ENCODE measurements at places on chromosomes 1 and 21.

DNA sequence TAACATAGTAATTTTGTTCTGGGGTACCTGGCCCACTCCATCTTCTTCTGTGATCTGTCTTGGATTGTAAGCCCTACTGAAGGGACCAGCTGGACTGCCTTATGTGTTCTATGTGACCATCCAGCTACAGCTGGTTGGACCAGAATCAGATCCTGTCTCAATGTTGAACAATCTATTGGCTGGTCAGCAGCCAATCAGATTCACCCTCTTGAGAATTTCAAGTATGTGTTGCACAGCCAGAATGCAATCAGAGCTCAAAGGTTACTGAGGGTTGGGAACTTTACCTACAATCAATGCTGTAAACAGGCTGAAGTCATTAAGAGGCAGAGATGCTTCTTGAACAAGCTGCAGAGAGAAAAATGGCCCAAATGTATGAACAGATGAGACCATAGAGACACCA lies 61.9 kb downstream of the KCNC4 start:
- no peak for DNase-seq

DNA sequence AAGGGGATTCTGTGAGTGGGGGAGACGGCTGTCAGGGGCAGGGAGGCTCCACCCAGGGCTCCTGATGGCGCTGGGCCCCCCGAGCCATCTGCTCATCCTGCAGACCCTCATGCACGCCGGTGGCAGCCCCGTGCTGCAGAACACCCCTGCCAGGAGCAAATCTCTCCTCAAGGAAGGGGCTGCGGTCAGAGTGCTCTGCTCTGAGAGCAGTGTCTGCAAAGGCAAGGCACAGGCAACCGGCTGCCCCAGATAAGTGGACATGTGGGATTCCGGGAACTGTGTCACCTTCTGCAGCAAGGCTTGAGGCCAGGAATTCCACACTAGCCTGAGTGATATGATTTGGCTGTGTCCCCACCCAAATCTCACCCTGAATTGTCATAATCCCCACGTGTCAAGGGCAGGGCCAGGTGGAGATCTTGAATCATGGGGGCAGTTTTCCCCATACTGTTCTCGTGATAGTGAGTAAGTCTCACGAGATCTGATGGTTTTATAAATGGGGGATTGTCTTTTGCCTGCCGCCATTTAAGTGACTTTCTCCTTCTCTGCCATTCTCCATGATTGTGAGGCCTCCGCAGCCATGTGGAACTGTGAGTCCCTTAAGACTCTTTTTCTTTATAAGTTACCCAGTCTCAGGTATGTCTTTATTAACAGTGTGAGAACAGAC lies 101.0 kb downstream of the PDE9A start:
- DNase-seq = no peak

DNA sequence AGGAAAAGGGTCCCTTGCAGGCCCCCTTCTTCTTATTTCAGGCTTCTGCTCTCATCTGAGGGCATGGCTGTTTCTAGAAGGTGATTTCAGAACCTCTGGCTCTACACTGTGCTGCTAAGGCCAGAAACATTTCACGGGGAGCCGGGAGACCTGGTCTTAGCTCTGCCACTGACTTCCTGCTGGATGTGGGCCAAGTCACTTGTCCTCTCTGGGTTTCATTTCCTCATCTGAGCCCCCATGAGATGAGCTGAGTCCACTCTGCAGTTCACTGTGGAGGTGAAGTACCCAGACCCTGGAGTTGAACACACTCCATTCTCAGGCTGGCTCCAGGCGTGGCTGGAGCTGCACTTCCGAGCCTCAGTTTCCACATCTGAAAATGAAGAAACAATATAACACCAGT lies 2.1 kb downstream of the PADI1 start:
- peak; percentile 24 for DNase-seq

DNA sequence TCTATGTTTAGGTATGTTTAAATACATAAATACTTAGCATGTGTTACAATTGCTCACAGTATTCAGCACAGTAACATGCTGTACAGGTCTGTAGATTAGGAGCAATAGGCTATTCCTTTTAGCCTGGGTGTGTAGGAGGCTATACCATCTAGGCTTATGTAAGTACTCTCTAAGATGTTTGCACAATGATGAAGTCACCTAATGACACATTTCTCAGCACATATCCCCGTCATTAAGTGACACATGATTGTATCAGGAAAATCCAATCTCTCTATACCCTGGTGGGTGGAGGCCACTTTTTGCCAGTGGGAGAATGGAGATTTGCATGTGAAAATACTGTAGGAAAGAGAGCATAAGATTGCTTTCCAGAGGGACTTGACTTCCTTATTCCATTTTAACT lies 5.5 kb upstream of the TEDDM1 start:
- DNase-seq = no peak
